ENCODE measurements at places on chromosomes 1 and 21.

DNA sequence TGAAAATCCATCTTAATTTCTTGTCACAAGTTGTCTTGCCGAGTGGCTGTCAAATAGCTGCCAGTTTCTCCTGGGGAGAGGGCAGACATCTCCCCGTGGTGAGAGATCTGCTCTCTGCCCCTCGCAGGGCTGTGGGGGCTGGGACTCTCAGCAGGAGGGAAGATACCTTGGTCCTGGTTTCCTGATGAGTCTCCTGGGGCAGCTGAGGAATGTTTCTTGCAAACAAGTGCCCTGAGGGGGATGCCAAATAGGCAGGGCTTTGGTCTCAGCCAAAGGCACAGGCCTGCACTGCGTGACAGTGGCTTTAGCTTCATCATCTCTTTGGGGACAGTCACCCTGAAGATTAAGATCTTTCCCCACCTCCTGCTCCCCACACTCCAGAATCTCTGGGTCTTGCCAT, 40.9 kb downstream of the SYT6 start:
- DNase-seq = no peak

DNA sequence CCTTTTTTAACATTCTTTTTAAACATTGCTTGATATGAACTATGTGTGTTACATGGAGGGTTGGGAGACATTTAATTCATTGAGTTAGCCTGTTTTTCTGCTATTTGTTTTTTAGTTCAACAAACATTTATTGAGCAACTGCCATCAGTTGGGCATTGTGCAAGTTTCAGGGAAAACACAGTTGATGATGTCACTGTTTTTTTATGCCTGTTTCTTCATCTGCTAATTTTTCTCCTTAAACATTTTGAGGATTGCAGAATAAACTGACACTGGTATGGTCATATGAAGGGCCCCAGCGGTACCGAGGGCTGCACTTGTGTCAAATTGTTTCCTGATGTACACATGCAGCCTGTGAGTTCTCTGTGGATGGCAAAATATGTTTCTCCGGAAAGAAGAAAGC, 253.0 kb downstream of the FGGY start:
- peak; percentile 85 for DNase-seq

DNA sequence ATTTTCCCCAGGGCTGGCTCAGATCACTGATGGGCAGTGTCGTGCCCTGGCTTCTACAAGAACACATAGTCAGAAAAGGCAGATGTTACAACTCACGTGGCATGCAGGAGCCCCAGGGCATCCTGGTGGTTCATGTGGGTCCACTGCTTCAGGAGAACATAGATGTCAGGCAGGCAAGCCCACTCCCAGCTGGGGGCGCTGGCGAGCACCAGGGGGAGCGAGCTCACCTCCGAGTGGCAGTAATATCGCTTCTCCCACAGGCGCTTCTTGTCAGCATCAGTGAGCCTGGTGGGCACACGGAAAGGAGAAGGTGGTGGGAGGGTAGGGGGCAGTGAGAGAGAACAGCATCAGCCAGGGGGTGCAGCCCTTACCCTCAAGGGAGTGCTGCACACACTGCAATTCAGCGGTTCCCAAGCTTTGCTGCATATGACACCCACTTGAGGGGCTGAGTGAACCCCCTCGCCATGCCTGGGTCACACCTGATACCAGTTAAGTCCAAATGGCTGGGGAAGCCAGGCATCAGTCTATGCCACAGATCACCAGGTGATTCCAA, 34.3 kb upstream of the PPP1R15B start:
- peak; percentile 66 for DNase-seq

DNA sequence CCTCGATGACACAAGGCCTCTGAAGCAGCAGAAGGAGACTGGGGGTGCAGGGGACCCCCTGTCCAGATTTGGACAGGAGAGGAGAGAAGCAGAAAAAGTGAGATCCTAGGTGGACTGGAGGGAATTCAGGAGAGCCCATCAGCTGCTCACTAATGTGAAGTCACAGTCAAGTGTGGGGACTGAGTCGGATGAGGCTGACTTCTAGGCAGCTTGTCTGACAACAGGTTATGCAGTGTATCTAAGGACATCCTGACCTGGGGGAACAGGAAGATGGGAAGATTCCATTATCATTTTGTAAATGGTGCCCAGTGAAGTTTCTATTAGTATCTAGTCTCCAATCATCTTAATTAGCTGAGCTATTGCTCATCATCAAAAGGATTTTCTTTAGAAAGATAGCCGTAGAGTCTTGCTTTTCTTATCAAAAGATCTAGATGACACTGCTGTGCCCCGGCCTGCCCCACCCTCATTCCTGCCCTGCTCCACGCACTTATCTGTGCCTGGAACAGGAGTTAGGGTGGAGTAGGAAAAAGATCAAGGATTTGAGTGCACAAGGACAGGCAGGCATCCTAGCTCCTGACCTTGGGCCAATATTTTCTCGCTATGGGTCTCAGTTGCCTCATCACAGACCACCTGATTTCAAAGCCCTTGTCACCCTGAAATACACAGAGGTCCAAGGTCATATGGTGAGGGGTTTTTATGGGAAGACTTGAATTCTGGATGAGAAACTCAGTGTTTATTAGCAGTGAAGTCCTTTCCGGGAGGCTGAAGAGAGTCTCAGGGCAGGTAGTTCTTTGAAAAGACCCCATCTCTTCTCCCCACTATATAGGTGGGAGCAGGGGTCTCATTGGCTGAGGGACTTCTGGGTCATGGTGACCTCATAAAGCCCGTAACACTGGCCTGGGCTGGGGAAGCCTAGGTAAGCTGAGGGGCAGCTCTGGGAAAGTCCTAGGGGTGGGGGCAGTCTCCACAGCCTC, at the start of gene MROH7:
TSS of gene MROH7 (plus strand) at position 924 of the 974 bp plus-strand sequence. CDS start 11,141 bp downstream, outside the sequence.
- no peak for DNase-seq

DNA sequence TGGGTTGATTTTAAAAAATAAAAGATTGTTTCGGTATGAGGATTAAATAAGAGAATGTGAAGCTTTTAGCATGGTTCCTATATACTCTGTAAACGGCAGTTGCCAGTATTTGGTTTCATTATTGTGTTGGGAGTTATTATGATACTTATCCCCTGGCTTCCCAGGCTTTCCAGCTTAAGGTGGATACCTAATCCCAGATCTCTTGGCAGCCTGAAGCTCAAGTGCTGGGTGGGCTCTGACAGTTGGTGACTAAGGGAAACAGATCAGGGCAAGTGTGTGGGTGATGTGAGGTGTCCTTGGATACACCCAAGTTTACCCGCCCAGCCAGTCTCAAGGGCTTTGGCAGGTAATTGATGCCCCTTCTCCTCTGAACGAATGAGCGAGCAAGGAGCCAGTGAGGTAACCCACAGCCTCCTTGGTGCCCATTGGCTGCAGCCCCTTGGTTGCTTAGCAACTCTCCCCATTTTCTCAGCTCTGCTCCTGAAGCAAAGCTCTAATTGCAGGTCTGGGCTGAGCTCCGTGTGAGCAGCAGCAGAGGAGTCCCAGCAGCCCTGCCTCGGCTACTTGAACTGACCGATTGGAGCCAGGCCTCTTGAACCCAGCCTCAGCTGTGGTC, 6.1 kb downstream of the IPO13 start:
- DNase-seq = no peak

- DNase-seq = no peak
These were observed 2.6 kb upstream of the TAGLN2 start for GRCh38 chr1:159927849-159928431.

GRCh38 chr1:51945591-51945990, 44.9 kb downstream of the RAB3B start:
- no peak for DNase-seq

GRCh38 chr1:31041529-31041928, 24.0 kb downstream of the PUM1 start:
- peak; percentile 48 for DNase-seq

GRCh38 chr1:206897175-206897574, at the start of gene IL24:
TSS of gene IL24 (plus strand) at chr1:206897443. CDS start at chr1:206897833, 390 bp downstream.
- no peak for DNase-seq

GRCh38 chr1:44851308-44851707, 8.3 kb upstream of the PTCH2 start:
- no peak for DNase-seq

DNA sequence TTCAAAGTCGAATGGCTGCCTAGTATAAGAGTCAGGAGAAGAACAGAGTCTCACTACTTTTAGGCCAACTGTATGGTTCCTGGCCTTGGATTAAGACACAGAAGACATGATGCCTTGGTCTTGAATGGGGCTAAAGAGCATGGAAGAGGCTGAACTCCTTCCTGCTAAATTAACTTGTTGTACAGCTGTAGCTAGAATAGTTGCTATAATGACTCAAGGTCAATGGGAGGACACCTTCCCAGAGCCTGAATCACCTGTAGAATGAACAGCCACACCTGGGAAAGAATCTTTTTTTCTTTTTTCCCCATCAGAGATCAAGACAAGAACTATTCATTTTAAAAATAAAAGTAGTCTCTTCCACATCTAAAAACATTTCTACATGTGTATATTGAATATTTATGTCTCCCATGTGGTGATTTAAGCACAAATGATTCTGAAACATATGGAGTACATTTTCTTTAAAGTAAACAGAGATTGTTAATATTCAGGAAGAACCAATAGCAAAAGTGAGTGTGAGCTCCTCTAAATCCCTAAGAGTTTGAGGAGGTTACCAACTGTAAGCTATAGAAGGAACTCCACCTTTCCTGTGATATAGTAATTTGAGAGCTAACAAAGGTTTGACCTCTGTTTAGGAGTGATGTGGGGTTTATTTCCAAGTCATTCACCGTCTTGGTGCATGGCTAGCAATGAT, 191.3 kb downstream of the TGFB2 start:
- no peak for DNase-seq

DNA sequence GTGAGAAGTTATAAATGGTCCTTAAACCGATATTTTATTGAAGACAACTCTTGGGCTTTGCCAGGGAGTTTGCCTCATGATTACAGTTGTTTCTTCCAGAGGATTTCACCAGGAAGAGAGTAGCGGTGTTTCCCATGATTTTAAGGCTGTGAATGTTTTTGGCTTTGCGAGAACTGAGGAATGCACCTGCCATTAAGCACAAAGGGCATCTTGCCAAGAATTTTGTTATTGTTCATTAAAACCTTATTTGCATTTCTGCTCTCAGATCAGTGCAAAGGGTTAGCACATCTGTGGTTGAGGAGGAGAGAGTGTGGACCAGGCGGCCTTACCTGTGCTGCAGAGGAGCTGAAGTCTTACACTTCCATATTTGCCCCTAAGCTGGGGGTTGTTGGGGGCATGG, 13.8 kb downstream of the CNIH3 start:
- DNase-seq = no peak

GRCh38 chr1:48831120-48831978, 54.7 kb upstream of the BEND5 start:
- no peak for DNase-seq

DNA sequence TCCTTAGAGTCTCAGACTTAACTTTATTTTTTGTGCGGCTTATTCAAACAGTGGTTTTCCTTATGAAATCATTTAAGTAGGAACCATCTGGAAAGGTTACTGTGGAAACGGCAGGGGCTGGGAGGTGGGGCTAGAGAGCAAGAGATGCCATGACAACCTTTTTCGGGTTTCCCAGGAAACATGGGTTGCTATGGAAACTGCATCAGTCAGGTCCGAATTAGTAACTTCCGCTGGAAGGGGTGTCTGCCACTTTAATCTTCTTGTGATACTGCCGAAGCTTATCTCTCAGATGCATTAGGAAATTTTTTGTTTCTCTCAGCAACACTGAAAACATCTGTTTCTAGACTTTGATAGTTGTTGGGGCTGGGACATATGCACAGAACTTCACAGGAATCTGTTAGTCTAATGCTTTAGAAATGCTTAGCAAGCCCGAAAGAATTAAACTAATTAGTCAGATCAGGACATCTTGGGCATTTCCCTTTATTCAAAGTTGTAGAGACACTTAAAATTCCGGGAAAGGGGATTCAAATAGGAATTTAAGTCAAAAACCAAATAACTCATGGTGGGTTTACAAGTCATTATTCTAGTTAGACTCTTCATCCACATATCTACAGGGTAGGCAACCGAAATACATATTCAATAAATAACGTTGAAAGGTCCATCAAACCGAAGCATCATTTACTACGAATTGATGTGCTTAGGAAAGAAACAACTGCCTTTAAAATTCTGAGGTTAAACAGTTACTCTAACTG, 2.6 kb downstream of the KCNA3 start:
- no peak for DNase-seq

GRCh38 chr1:200240656-200241055, 169.2 kb downstream of the ZNF281 start:
- no peak for DNase-seq

GRCh38 chr1:212612041-212612961, 3.7 kb downstream of the ATF3 start:
- DNase-seq = no peak

GRCh38 chr1:172727956-172728603, 69.2 kb downstream of the FASLG start:
- peak; percentile 76 for DNase-seq

- no peak for DNase-seq
These were observed 579.6 kb upstream of the ZRANB2 start for GRCh38 chr1:71660411-71660810.

GRCh38 chr1:168991667-168992475, 114.6 kb upstream of the ATP1B1 start:
- no peak for DNase-seq

- no peak for DNase-seq
These were observed 392.6 kb upstream of the VAMP3 start for GRCh38 chr1:7378346-7379130.

GRCh38 chr1:216248628-216249027, 174.6 kb downstream of the USH2A start:
- DNase-seq = no peak

GRCh38 chr1:228295201-228295600, 87.4 kb downstream of the OBSCN start:
- no peak for DNase-seq

- DNase-seq = no peak
These were observed 758 bp upstream of the CNTN2 start for GRCh38 chr1:205041998-205042910.

DNA sequence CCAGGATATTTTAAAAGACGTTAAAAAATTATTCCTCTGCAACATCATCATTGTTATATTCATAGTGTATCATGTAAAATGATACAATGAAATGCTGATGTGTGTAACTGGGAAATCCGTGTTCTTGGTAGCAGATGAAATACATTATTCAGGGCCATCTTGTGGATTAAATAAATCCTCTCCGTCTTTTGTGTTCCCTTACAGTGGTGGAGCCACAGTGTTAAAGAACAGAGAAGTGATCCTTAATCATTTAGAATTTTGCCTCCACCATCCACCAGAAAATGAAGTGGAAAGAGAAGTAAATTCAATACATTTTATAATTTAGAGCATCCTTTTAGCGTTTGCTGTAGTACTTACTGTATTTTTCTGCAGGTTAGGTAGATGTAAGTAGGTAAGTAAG, 1.3 kb downstream of the DYRK3 start:
- no peak for DNase-seq

- no peak for DNase-seq
These were observed 3.2 kb downstream of the BARHL2 start for GRCh38 chr1:90713741-90714509.

- no peak for DNase-seq
These were observed 246.5 kb upstream of the VAMP3 start for GRCh38 chr1:7524341-7525337.

GRCh38 chr1:3443807-3444206, 10.7 kb upstream of the ARHGEF16 start:
- DNase-seq = no peak

Data from NB4 (cell line).